ENCODE measurements at places on chromosomes 16 and 17.

- DNase-seq = peak; percentile 27
Measured at GRCh38 chr16:30541502-30542329, 7.1 kb upstream of the ZNF747 start.

DNA sequence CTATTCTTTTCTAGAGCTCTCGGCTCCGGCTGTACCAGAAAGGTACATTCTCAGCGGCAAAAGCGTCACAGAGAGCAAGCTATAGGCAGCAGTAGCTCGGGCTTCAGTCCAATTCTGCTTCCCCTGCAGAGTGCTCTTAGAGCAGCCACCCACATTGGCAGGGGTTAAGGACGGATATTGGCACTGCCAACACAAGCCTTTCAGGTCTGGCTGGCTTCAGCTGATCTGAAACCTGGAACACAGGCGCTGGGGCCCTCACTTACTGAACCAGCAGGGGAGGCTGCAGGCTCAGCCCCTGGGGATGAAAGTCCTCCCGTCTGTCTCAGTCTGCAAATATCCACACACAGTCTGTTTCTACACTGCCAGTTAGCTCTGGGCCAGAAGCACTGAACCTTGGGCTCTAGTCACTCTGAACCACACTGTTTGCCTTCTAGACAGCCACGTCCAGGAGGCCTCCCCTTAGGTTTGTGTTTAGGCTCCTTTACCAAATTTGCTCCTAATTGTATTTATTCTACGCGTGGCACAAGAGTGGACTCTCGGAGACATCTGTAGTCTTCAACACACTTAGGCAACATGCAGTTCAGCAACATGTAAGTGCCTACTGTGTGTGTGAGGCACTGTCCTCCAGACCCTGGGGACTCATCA, 40.1 kb downstream of the HIC1 start:
- no peak for DNase-seq

DNA sequence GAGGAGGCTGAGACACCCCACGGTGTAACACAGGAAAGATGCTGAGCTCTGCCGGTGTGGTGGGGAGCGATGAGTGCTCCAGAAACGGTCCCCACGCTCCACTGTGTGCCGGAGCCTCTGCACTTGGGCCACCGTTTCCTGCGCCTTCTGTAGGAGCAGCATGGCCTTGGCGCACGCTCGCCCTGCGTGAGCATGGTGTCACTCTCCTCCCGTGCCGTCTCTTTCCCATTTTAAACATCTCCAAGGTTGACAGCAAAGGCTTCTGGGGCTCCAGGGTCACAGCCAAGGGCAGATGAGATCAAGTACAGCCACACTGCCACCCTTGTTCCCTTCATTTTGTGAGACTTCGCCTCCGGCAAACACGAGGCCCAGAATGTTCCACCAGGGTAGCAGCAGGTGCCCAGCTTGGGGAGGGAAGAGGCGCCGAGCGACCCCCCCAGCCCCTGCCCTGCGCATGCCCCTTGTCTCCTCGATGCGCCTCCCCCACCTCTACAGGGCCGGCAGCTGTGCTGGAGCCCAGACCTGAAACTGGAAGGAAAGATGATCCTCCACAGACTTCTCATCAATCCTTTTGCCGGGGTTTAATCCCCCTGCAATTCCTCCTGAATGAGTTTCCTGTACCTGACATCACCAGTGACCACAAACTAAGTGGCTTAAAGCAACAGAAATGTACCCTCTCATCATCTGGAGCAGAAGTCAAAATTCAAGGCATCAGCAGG, 19.9 kb upstream of the OSGIN1 start:
- no peak for DNase-seq

GRCh38 chr17:76880971-76881370, 12.8 kb downstream of the MGAT5B start:
- DNase-seq = no peak

DNA sequence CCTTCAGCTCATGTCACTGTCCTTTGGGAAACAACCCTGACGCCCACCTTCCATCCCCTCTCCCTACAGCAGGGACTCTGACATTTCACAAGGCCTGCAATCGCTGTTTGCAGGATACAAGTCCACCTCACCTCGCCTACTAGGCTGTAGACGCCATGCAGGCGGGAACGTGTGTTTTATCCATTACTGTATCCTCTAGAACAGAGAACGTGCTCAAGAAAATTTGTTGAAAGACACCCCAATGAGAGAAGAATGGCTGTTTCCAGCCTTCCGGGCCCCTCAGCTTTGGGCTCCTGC, 1.5 kb upstream of the TTYH2 start:
- no peak for DNase-seq

DNA sequence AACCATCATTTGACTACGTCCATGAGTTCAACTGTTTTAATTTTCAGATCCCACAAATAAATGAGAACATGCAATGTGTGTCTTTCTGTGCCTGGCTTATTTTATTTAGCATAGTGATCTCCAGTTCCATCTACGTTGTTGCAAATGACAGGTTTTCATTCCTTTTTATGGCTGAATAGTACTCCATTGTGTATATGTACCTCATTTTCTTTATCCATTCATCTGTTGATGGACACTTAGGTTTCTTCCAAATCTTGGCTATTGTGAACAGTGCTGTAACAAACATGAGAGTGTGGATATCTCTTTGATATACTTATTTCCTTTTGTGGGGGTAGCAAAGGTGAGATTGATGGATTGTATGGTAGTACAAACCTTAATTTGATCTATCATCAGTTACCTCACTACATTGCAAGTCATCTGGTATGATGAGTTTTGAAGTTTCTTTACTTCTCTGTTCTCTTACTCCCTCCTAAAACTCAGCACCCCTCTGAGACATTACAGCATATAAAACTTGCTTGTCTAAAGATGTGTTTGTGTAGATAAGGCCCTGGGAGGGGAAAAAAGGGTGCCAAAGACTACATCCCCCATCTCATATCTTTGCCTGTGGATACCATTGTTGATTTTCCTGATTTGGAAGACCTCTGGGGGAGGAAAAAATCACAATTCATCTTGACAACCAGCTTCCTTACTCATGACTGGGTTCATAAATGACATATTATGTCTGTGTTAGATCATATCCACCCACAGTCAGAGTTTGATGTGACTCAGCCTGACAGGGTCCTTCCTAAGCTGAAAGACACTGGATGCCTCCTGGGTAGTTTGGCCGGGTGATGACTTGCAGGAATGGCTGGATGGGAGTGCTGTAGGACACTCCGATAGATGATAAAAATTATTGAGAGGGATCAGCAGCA, 47.6 kb downstream of the ABCA9 start:
- DNase-seq = no peak

DNA sequence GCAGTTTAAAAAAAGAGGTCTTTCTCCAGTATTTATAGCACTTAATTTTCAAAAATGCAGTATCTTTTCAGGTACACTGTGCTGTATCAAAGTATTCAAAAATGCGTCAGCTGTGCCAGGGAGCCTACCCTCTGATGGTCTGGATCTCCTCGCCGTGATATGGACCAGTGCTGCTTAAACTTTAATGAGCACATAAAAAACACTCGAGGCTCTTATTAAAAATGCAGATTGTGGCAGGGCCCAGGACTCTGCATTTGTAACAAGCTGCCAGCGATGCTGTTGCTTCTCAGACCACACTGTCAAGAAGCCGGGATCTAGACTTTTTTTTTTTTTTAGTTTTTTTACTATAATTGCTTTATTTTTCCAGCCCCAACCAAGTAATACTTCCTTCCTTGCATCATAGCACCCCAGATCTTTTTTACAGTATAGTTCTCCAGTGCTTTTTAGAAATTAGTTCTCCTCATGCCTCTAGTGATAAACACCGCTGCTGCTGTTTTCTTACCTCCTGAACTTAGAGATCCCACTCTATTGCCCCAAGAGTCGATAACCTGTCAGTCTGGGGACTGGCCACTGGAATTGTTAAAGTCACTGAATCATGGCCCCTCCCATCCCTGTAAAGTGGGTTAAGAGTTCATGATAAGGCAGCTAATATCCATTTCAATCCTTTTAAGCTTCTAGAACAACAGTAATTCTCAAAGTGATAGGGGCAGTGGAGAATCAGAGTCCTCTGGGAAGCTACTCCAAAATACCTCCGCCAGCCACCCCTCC, 1.6 kb upstream of the SMARCD2 start:
- no peak for DNase-seq

DNA sequence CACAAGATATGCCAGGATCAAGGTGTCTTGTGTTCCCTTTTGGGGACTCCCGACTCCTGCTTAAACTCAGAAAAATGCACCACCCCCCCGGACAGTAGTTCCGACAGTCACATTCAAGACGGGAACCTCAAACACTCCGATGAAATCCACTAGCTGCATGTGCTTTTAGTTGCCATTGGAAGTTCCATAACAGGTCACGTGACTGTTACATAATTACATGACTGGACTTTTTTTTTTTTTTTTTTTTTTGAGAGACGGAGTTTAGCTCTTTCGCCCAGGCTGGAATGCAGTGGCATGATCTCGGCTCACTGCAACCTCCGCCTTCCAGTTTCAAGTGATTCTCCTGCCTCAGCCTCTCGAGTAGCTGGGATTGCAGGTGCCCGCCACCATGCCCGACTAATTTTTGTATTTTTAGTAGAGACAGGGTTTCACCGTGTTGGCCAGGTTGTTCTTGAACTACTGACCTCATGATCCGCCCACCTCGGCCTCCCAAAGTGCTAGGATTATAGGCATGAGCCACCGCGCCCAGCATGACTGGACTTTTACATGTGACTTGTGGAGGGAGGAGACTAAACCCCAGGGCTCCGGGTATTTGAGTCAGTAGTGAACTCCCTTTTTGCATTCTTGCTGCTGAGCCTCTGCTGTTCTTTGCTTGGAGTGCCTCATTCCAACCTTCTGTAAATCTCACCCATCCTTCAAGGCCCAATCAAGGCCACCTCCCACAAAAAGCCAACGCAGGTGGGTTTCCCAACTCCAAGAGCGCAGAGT, 1.6 kb downstream of the SIRT7 start:
- DNase-seq = peak; percentile 72

DNA sequence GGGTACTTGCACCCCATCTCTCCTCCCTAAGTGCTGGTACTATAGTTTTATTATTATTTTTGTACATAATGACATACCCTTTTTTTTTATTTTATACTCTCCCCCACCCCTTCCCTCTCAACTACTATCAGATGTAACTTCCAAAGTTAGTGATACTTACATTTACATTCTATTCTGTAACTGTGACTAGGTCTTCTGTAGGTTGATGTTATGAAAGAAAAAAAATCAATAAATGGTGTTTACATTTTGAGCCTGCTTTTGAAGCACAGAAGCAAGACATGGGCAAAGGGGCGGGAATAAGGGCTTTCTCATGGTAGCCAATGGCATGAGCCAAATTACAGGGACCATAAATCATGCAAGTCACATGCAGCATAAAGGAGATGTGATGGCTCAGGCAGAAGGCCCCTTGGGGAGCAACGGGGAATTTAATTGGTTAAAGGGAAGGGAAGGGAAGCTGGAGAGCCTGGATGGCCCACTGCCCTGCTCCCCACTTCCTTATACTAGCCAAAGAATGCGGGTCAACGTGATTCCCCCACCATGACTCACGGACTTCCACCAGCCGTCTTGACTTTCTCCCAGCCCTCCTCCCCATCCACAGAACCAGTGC, 2.4 kb upstream of the ACSF2 start:
- peak; percentile 96 for DNase-seq

DNA sequence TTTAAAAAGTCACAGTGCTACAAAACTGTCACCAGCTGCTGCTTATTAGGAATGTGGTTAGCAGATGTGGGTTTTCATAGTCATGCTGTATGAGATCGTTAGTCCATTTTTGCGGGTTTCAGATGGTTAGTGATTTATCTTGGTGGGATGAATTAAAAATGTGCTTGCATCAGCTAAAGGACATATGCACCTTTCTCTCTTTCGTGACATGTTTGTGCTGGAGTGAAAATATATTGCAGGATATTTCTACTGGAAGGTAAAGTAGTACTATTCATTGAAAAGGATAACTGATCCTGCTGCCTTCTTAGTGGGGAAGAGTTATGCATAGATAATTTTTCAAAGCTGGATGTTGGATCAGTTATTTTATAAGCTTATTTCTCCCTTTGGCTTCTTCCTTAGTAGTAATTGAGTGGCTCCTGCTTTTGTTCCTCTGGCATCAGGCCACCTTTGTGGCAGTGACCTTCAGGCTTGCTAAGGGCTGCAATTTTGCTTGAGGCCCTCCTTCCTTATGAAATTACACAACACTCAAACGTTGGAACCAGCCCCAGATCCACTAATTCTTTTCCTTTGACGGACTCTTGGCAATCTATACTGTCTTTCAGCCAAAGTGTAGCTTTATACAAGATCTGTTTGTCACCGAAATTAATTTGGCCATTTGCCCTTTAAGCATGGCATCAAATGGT, 7.5 kb upstream of the SNTB2 start:
- DNase-seq = peak; percentile 80

DNA sequence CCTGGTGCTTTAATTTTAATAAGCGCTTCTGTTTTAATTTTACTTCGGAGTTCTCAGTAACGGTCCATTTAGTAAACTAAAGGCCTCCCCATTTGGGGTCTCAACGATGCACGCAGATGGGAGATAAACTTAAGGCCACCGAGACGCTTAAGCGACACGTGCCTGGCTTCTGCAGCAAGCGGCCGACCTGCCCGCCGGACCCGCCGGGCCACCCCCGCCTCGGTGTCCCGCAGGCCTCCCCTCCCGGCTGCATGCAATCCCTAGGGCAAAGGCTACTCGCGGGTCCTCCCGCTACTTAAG, 592 bp downstream of the GCSH start:
- DNase-seq = no peak

All from HFFc6 (cell line).